Amygdala (tissue), 56 donors: ENCODE measurements at places on chromosomes 4 and X.

DNA sequence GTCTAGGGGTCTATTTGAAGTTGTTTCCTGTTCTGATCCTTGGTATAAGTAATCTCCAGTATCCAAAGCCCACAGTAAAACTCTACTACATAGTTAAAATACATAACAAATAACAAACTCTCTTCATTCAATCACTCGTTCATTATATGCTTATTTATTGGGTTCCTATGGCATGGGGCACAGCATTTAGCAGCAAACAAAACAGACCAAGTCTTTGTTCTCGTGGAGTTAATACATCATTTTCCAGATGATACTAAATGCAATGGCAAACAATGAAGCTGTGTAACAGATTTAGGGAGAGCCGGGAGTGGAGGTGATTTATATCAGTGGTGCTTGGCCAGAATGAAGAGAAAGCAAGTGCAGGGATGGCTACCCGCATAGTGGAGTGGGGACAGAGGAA is 36.6 kb upstream of the SPARCL1 start:
- DNase-seq = no peak

- DNase-seq = no peak
Measured at GRCh38 chr4:123741906-123742305, 345.3 kb downstream of the SPRY1 start.

GRCh38 chr4:150038335-150039076 is 39.7 kb upstream of the DCLK2 start:
- no peak for DNase-seq

DNA sequence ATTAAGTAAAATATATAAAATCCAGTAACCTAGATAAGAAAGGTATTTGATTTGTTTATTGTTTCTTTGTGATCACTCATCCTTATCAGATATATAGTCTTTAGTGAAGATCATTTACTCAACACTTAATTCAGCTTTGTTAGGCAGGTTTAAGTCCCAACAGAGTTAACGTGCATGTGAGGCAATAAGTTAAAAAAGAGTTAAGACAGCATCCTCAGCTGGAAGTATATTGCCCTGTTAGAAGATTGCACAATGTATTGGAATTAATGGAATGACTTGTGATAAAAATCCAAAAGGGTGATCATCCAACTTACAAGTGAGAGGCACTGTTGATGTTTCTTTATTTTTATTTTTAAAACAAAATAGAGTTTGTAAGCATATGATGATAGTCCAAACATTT is 1162.1 kb downstream of the RAPGEF2 start:
- DNase-seq = no peak

DNA sequence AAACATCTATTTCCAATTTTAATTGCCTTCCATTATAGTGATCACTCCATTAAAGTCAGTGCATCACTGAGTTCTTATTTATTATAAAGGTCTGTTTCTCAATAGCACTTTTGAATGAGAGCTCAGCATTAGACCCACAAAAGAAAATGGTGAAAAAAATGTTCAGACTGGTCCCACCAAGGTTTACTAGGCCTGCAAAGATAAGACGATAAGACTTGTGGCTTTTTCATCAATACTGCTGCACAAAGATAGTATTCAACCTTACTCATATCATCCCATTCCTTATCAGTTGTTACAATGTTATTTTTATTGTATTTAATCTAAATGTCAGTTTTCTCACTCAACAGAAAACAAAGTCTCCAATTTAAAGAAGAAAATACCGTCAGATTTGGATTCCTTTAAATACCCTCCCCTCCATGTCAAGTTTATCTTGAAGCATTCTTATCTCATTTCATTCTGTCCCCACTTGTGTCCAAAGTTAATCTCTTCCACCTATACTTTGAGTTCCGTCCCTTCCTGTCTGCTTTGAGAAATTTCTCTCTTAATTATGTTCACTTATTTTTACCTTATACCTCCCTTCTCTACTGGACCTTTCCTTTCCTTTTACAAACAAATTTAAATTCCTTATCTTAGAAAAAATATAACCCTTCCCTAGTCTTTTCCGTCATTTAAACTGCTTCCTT is 140.0 kb downstream of the GASK1B start:
- DNase-seq = no peak

DNA sequence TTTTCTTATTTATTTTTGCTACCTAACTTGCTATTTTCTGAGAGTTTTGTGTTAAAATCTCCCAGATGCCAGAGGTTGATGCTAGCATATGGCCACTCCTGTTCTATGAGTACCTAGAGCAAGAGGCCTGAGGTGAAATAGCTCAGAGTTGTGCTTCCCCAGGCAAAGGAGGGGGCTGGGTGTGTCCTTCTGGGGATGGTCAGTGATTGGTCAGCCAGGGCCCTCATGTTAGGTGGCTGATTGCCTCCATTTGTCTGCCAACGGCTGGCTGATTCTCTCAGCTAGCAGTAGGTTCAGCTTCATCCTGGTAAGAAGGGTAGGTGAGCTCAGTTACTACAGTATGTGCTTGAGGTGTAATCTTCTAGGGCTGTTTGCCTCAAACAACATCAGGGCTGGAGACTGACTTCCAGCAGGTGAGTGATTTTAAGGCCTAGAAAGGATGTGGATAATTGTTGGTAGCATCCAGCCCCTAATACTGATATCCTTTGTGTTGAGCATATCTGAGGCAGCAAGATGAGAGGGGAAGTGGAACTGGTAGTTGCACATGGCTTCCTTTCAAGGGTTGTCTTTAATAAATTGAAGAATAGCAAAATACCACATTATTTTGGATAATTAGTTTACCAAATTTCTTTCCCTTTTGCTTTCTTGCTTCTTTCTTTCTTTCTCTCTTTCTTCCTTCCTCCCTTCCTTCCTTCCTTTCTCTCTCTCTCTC is 62.5 kb upstream of the RHOH start:
- DNase-seq = no peak
